ENCODE measurements at places on chromosomes 6 and 20. TPM values are rescaled to one million over a fixed set of nuclear protein-coding genes. Genes with fewer than 3 reads are reported as not detected.

The MYH7B gene
- 0.46 TPM for total RNA-seq

The PHF3 gene
- total RNA-seq, result 72.6 TPM

DNA sequence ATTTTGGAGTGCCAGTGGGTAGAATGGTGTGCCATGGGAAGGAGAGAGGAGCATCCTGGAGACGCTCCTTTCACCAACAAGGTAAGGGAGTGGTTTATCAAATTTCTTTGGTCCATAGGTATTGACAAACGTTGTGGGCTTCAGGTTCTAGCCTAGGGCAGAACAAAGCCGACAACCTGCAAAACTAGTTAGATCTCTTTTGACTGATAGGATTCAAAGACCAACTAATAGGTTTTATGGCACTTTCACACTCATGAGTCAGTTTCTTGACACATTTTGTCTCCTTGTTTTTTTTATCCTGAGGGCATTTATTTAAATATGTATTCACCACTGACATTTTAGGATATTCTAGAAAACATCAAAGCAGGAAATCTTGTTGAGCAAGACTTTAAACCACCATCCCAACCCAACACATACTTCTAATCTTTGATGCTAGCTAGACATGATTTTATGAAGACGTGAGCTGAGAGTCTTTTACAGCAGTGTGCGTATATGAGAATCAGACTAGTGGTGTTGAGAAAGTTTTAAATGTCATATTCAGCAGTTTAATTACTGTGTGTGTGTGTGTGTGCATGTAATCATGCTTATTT is 370.4 kb upstream of the HSF2 start:
- DNase-seq, result no peak
- no peaks in the 10 kb centered on the region for H3K36me3 ChIP-seq
- no peak overlapping the region for H3K27ac ChIP-seq
- H3K4me3 ChIP-seq, result no peak overlapping the region

The DUSP15 gene
- not detected for total RNA-seq

The EYA4 gene
- not detected for total RNA-seq

GRCh38 chr6:138349891-138350290 is 27.8 kb upstream of the SMIM28 start:
- no peaks in the 10 kb centered on the region for H3K36me3 ChIP-seq
- no peaks in the 10 kb centered on the region for H3K4me1 ChIP-seq
- no peak overlapping the region for H3K4me3 ChIP-seq
- H3K27me3 ChIP-seq, result peaks cover 11% of the 10 kb centered on the region

- H3K4me3 ChIP-seq, result no peak overlapping the region
- H3K27me3 ChIP-seq, result no peaks in the 10 kb centered on the region
- no peak overlapping the region for H3K27ac ChIP-seq
- no peaks in the 10 kb centered on the region for H3K36me3 ChIP-seq
- no peaks in the 10 kb centered on the region for H3K4me1 ChIP-seq
- no peak for DNase-seq
Observed at GRCh38 chr20:43530321-43531090, 23.0 kb downstream of the L3MBTL1 start.

Measured in activated T-cell treated with anti-CD3 and anti-CD28 coated beads, Interleukin-2, amount 50 U/mL, for 72 hours (primary cell).